Aorta (tissue), 5 donors: ENCODE measurements at places on chromosomes 3 and 15.

DNA sequence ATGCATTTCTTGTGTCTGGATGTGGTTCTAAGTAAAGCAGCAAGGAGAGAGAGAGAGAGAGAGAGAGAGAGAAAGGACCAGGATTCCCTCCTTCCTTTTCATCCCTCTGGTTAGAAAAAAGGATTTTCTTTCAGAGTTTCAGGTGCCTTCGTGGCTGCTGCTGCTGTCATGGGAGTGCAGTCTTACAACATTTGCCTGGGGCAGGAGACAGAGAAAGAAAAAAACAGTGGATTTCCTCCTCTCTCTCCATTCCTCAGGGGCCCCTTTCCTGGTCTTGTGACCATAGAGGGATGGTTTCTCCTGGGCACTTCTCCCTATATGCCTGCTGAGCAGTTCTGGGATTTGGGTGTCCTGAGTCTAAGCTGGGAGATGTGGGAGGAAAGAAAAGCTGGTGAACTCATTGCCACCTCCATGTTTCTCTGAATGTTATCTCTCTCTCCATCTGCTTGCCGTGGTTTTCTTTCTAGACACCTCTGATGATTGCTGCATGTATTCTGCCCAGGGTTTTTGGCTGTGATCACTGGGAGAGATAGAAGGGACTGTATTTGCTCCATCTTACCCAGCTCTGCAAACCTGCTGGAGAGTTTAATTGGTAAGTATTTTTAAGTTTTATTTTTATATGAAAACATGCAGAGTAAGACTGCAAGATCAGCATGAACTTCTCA is 142.4 kb upstream of the RGMA start:
- no peak for DNase-seq

DNA sequence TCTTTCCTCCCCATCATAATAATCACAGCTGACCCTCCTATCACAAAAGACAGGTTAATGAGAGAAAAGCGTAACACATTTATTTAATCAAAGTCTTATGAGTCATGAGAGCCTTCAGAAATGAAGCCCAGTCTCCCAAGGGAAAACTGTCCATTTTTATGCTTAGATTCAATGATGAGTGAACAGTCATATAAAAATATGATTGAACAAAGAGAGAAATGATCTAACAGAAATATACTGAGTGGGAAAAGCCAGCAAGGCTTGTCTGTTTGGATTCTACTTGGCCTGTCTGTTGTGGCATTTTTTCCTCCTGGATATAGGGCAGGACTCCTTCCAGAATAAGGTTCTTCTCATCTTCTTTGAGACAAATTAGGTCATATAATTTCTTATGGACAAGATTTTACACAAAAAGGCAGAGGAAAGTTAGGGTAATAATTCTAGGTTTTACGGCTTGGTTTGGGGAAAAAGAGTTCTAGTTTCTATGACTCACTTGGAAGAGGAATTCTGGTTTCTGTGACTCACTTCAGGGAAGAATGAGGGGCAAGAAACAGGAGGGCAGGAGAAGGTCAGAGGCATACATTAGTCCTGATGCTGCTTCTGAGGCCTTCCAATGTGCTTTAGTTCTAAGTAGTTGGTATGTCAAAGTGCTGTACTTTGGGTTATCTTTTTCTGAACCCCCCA is 534.2 kb downstream of the ZIC1 start:
- no peak for DNase-seq

- DNase-seq: no peak
Observed at GRCh38 chr3:95154766-95155165, 1091.9 kb downstream of the NSUN3 start.

GRCh38 chr3:11616551-11616950 is 27.2 kb downstream of the VGLL4 start:
- DNase-seq: no peak

DNA sequence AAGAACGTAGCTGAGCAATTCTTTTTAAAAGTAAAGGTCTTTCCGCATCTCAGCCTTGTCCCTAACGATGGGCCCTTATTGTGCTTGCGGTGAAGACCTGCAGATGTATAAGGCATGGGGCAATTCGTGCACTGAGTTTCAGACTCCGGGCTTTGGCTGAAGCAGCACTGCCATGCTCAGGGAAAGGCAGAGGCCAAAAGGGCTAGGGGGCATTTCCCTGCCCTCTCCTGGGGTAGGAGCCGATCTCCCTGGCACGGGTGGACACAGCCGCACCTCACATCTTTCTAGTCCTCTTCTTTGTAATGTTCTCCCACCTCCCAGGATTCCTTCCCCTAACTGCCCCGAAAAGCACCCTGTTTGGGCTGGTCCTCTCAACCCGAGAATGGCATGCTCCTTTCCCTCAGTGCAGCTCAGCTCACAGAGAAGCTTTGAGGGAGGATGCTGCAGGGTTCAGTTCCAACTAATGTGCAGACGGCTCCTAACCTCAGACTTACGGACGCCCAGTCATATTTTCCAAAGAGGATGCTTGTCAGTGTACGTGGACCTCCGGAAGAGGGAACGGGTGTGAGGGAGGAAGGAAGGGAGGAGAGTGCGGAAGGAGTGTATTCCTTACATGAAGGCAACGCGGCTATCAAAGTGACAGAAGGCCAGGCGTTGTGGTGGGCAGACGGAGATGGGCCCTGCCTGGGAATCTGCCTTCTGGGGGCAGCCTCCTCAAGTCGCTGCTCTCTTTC is 61.2 kb downstream of the SYNM start:
- DNase-seq: no peak

DNA sequence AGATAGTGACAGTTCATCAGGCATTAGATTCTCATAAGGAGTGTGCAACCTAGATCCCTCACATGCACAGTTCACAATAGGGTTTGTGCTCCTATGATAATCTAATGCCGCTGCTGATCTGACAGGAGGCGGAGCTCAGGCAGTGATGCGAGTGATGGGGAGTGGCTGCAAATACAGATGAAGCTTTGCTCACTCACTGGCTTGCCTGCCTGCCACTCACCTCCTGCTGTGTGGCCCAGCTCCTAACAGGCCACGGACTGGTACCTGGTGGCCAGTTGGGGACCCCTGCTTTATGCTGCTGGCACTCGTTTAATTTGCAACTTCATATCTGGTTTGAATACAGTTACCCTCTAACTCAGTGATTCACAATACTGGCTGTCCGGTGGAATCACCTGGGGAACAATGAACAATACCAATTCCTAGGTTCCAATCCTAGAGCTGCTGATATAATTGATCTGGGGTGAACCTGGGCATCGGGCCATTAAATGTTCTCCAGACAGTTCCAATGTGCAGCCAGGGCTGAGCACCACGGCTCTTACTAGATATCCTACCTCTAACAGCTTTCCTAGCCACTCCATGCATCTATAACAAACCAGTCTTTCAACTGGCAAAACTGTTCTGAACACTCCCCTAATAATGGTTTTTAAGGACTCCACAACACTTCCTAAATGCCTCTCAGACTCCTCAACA is 131.4 kb downstream of the ATP1B3 start:
- no peak for DNase-seq

DNA sequence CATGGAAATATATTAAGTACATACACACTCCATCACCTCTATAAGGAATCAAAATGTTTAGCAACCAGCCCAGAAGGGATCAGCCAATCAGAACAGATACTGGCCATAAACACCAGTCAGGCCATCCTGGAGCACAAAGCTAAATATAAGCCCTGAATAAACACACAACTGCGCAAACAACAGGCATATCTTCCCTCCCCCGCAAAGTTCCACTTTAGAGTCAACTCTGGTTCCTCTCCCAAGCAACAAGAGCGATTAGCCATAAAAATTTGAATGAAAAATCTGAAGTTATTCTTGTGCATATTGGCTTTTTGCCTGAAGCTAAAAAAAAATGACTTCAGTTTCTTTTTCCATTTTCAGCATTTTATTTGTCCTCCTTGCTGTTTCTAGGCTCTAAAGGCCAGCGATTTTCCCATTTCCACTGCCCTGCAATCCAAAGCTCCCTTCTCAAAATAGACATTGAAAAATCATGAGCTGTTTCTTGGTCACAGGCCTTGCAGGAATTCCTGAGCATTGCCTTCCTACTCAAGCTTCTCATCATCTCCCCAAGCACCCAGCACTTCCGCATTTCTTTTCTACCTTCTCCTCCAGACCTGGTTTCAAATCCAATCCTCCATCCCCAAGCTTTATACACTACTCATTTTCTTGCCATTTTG is 247.9 kb downstream of the ZMAT3 start:
- DNase-seq: no peak

DNA sequence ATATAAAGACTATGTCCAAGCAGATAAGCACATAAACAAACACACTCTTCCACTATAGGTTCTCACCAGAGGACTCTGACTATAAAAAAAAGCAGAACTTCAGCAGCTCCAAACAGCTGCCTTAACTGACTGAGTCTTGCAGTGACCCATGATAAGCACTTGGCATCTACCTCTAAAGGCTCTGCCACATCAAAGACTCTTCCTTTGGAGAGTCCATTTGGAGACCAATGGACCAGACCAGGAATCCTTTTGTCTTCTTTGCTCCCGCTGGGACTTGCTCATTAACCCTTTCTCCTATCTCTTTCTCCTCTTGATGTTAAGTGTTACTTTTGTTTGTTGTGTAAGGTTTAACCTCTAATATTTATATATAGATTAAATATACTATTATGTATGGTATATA is 424.1 kb downstream of the RSL24D1 start:
- DNase-seq: no peak
